ENCODE measurements at places on chromosomes 1 and 21.

DNA sequence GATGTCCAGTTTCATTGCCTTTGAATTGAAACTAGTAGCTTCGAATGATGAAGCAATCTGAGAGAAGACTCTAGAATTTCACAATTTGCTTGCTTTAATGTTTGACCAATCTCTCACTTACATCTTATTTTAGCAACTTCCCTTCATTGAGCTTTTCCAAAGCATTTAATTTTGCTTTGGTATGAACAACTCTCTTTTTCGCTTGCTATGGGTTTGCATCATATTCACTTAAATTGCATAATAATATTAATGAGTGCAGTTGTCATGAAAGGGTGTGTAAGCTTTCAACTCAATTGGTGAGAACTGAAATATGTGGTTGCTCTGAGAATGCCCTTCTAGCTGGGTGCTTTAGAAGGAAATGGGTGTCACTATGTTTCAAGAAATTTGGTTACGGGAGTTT, 309.2 kb downstream of the HLX start:
- DNase-seq: no peak

DNA sequence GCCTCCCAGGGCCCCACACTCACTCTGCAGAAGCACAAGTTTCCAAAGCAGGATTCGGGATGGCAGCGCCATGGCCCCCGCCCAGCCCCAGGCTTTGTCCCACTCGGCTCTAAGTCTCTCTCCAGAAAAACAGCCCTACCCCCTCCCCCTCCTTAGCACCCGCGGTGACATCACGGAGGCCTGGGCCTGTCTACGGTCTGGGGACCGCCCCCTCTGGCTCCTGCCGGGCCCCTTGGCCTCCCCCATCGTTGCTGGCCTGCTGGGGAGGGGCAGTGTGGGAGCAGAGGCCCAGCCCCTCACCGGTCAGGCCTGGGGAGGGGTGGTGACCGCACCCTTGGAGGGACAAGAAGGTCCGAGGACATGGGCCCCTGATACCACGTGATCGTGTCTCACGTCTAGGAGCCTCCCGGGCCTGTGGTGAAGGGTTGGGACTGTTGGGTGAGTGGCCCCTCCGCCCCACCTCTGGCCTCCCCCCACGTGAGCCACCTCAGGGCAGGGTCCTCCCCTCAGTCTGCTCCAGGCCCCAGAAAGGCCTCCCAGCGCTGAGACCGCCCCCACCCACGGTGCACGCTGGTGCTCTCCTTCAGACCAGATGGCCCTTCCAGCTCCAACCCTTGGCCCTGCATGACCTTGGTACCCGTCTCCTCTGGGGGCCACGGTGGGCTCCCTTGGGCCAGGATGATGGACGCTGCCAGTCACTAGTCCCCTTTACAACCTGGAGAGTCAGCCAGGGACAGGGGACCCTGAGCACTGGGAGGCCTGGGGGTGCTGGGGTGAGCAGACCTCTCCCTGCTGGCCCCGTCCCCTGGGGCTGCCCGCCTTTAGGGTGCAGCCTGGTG, at the start of gene MXRA8:
Gene MXRA8, minus strand, starts transcription at position 123 of the 839 bp plus-strand sequence. Its CDS starts 51 bp downstream, at position 72.
- DNase-seq: peak; percentile 93

- no peak for DNase-seq
Measured at GRCh38 chr1:239913141-239913585, 178.5 kb upstream of the FMN2 start.

GRCh38 chr1:167663002-167663772, 33.2 kb downstream of the RCSD1 start:
- DNase-seq: no peak

DNA sequence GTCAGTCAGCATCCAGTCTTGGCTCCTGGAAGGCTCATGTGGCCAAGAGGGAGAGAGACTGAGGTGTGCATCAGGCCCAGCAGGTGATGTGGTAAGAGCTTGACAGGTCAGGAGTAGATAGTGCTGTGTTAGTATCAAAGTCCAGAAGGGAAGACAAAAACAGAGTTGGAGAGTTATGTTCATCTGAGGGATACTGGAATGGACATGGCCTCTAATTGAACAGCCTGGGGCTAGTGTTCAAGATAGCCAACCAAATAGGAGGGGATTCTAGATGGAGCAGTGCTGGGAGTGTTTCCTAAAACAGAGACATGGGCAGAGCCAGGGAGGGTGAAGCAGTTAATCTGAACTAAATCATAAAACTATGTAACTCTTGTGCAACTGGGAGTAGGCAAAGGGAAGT, 120.7 kb upstream of the MARK1 start:
- no peak for DNase-seq

DNA sequence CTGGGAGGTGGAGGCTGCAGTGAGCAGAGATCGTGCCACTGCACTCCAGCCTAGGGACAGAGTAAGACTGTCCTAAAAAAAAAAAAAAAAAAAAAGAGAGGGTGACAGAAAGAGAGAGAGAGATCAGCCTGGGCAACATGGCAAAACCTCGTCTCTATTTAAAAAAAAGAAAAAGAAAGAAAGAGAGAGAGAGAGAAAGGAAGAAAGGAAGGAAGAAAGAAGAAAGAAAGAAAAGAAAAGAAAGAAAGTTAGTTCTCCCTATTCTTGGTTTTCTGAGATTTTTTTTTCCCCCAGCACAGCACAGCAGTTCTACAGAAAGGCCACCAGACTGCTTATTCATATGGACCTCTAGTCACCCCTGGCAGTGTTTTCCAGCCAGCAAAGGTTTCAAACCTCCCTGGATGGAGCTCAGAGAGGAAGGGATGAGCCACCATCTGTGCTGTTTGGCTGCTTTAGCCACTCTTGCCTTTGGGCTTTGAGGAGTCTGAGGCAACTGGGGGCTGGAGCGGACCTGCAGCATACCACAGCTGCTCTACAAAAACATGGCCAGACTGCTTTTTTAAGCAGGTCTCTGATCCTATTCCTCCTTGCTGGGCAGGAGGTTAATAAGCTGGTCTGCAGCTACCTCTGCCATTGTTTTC, 10.6 kb downstream of the S100A6 start:
- DNase-seq: peak; percentile 74
